ENCODE measurements at places on chromosomes 13 and 19.

GRCh38 chr13:79874396-79875360, 393.7 kb downstream of the NDFIP2 start:
- no peak for DNase-seq

DNA sequence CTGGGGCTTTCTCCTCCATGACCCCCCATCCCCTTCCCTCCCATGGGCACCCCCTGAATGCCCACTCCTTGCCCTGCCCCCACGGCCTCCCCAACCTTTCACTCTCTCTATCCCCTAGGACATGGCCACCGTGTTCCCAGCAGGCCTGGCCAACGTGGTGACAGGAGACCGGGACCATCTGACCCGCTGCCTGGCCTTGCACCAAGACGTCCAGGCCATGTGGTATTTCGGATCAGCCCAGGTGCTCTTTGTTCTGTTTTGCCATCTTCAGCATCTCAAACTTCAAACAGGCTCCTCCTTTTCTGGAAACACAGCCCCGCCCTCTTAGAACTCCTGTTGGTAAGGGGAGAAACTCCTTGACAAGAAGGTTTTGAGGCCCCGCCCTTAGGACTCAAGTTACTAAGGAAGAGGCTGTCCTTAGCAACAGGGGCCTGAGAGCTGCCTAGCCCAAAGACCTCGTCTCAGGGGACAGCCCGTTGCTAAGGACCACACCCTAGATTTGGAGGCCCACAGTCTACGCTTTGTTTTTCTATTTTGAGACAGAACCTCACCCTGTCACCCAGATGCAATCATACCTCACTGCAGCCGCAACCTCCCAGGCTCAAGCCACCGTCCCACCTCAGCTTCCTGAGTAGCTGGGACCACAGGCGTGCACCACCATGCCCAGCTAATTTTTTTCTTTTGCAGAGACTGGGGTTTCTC, 5.1 kb upstream of the FLT3LG start:
- no peak for DNase-seq

- DNase-seq = no peak
Observed at GRCh38 chr13:51364404-51365008, 25.0 kb downstream of the SERPINE3 start.

GRCh38 chr13:108834193-108834592, 204.8 kb downstream of the MYO16 start:
- no peak for DNase-seq

- DNase-seq = peak; percentile 57
Observed at GRCh38 chr19:56637976-56638555, 4.9 kb upstream of the SMIM17 start.

- no peak for DNase-seq
Observed at GRCh38 chr13:24005755-24006281, 108.5 kb upstream of the C1QTNF9B start.

DNA sequence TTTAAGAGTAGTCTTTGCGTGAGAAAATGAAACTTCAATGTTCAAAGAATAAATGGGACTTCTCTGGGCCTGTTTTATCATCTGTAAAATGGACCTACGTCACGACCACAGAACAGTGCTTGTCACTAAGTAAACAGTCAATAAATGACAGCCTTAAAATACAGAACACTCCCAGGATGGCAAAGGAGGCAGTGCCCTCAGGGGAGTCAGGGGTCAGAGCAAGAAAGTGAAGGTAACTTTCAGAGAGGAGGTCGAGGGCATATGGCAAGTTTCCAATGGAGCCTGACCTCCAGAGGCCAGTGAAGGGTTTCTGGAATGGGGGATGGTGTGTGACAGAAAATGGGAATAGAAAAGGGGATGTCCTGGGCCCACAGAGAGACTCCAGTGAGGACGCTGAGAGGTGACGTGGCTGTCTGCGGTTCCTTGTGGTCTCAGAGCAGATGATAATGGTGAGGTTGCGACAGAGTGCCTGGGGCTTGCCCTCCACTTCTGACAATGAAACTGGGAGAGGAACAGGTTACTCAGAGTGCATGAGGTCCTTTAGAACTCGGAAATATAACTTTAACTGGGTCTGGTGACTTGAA, 91.8 kb downstream of the UBL3 start:
- peak; percentile 98 for DNase-seq

- DNase-seq = no peak
Observed at GRCh38 chr13:87999240-87999700, 328.1 kb downstream of the SLITRK5 start.

DNA sequence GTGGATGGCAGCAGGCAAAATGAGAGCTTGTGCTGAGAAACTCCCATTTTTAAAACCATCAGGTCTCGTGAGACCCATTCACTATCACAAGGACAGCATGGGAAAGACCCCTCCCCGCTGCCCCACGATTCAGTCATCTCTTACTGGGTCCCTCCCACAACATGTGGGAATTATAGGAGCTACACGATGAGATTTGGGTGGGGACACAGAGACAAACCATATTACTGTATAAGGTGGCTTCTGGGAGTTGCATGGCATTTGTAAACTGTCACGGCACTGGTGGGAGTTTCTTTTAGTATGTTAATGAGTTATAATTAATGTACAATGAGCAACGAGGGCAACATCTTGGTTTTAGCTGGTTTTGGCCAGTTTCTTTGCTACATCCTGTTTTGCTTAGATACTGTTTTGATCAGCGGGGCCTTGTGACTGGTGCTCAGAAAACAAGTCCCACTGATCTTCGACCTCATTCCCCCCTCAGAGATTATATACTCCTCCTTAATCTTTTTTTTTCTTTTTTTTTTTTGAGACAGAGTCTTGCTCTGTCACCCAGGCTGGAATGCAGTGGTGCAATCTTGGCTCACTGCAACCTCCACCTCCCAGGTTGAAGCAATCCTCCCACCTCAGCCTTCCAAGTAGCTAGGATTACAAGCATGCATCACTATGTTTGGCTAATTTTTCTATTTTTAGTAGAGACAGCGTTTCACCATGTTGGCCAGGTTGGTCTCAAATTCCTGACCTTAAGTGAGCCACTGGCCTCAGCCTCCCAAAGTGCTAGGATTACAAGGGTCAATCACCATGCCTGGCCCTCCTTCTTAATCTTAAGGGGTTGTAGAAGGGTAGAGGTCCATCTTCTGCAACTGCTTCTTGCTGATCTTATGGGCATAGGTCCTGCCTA, 21.3 kb upstream of the ZNF599 start:
- DNase-seq = no peak

GRCh38 chr19:46806656-46807055, 18.3 kb upstream of the SLC1A5 start:
- DNase-seq = no peak

DNA sequence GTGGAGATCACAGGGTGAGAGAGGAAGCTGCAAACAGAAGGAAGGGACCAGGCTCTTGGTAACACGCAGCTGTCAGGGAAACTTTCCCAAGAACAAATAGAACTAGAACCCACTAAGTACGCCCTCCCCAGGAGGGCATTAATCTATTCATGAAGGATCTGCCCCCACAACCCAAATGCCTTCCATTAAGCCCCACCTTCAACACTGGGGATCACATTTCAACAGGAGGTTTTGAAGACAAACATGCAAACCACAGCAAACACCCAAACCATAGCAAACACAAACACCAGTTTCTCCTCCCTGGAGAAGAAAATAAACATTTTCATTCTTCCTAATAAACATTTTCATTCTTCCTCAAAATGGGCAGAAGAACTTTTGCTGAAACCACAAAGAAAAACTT, 329.6 kb downstream of the EFNB2 start:
- DNase-seq = no peak

DNA sequence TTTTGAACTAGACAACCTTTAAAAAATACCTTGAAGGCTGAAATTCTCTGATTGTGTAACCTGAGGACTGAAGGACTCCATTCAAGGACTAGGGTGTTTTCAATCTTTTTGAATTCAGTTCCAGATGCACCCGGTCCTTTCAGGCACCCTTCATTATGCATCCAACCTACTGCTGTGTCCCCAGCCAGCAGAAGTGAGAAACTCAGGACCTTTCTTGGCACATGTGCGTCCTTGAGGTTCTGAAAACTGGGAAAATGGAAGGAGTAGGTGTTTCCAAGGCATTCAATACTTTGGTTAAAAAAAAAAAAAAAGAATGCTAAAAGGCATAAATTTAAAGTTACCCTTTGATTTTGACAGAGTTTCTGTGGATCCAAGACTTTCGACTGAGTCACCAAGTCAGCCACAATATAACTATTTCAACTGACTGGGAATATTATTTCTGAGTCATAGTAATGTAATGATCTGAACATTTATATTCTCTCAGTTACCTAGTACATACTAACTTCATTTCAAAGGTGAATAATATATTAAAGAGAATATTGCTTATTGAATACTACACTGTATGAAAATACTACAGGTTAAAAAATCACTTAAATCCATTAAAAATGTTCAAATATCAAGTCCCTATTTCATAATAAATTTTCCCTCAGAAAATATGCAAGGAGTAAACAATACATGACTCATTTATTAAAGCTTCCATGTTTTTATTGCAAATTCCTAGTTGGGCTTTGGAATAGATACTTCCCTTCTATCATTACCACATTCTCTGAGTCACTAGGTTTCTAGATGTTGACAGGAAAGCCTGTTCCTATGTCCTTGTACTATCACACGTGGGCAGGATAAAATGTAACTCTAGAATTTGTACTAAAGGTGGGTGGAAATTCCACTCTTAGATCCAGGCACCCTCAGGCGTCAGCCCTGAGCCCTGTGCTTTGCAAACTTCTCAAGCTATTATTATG, 2.4 kb upstream of the ITGBL1 start:
- DNase-seq = no peak

DNA sequence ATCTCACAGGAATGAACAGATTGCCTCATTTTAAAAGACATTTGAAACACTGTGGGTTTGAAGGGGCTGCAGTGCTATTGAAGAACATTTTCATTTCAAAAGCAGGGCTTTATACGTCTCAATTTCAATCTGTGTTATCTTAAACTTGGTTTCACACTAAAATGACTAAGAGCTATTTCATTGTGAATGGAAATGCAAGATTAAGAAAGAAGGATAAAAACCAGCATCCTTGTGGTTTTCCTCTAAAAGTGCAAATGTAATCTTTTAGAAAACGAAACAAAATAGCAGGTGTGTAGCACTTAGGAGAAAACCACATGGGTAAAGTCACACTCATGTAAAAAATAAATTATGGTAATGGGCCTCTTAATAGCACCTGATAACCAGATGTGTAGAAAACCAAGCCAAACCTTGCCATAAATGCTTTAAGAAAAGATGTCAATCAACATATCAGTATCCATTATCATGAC, 397.7 kb downstream of the GPC6 start:
- DNase-seq = no peak

GRCh38 chr13:26541041-26541440, 16.4 kb upstream of the WASF3 start:
- DNase-seq = no peak
